Left ventricle myocardium inferior (tissue), 1 donor: ENCODE measurements at places on chromosomes 11 and 22. TPM values are rescaled to one million over a fixed set of nuclear protein-coding genes. Genes with fewer than 3 reads are reported as not detected.

Gene AP1B1
- total RNA-seq = 28.2 TPM

Gene MYRF
- total RNA-seq = 0.14 TPM

Gene CALCA
- not detected for total RNA-seq

Gene MFRP
- total RNA-seq = not detected

Gene KCNJ5
- 5.4 TPM for total RNA-seq

Gene CD3G
- 0.16 TPM for total RNA-seq

Gene TLCD5
- 9.7 TPM for total RNA-seq

DNA sequence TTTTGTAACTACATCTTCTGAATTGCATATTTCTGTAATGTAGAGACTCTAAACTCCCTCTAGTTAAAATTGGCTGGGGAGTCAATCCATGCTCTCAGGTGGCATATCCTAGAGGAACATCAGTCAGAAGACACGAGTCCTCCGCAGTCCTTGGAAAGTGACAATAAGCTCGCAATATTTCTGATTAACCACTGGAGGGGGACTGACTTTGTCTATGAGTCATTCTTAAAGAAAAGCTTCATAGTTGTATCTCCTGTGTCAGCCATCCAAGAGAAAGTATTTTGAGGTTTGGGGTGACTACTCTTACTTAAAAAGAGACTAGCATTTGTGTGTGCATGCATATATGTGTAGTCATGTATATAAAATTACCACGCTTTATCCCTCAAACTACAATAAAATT lies 60.2 kb downstream of the SLN start:
- DNase-seq = no peak

DNA sequence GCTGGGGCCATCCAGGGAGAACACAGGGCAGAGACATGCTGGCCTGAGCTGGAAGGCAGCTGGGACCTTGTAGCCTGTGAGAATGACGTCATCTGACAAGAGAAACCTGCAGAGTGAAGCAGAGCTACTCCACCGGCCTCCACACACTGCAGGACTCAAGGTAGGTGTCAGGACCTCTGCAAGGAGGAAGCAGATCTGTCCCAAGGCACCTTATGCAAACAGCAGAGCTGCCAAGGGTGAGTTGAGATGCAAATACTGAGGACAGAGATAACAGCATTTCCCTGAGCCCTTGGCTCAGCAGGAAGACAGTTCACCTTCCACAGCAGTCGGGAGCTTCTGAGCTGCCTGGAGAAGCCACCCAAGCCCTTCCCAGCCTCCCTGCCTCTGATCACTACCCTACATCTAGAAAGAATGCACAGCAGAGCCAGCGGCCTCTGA lies 51.9 kb upstream of the IGSF9B start:
- DNase-seq = no peak

DNA sequence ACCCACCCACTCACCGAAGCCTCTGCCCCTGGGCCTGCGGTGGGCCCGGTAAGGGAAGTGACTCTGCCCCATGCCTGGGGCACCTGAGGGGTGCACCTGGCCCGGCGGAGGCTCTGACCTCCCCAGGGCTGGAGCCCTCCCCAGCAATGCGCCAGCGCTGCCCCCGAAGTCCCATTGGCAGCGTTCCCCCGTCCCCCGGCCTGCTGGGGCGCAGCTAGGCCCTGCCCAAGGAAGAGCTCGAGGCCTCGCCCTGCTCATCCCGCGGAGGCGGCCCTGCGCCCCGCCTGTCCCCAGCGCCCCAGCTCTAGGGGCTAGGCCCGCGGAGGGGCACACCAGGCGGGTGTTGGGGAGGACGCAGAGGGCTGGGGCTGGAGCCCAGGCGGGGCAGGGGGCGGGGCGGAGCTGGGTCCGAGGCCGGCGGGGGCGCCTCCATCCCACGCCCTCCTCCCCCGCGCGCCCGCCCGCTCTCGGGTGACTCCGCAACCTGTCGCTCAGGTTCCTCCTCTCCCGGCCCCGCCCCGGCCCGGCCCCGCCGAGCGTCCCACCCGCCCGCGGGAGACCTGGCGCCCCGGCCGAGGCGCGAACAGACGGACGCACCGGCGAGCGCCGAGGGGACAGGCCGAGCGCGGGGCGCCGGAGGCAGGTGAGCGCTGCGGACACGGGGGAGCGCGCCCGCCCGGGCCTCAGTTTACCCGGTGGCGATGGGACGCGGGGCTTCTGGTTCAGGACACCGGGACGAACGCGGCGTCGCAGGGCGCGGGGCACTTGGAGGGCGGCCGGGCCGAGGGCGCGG lies at the start of gene EPS8L2:
EPS8L2 (plus strand) TSS at position 586 of the 793 bp plus-strand sequence. CDS start 3,177 bp downstream, outside the sequence.
- DNase-seq = no peak

GRCh38 chr22:30615543-30615954 lies 8.6 kb downstream of the TCN2 start:
- DNase-seq = no peak

- DNase-seq = no peak
Measured at GRCh38 chr22:25929321-25929878, 187.4 kb downstream of the MYO18B start.

GRCh38 chr11:117226388-117227385 lies 5.2 kb downstream of the PCSK7 start:
- DNase-seq = no peak

- DNase-seq = no peak
Measured at GRCh38 chr22:28582806-28583205, 96.8 kb downstream of the TTC28 start.
